Testis (tissue), 5 donors: ENCODE measurements at places on chromosomes 1 and 21.

DNA sequence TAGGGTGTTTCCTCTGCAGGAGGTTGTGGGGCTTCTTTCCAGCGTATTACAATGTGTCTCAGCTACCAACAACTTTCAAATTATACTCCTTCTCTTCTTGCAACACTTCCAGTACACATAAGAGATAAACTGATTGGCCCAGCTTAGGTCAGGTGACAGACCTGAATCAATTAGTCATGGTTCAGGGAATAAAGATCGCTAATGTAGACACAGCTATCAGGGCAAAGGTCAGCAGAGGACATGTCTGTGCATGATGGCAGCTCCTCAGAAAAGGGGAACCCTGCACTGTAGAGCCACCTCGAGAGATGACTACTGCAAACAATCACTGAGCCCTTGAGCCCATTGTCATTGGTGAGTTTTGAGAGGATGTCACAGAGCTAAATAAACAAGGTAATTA lies 36.8 kb upstream of the PKN2 start:
- DNase-seq = no peak

GRCh38 chr1:37064039-37064438 lies 29.7 kb upstream of the GRIK3 start:
- no peak for DNase-seq

DNA sequence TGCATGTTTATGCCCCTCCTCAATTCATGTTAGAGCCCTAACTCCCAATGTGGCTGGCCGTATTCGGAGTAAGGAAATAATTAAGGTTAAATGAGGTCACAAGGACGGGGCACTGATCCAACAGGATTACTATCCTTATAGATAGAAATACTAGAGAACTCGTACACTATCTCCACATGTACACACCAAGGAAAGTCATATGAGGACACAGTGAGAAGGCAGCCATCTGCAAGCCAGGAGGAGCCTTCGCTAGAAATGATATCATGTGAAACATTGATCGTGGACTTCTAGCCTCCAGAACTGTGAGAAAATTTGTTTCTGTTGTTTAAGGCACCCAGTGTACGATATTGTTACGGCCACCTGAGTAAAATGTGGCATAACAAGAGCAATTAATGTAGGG lies 79.7 kb downstream of the FAF1 start:
- DNase-seq = no peak

- no peak for DNase-seq
Measured at GRCh38 chr1:18412882-18413353, 67.8 kb upstream of the KLHDC7A start.

DNA sequence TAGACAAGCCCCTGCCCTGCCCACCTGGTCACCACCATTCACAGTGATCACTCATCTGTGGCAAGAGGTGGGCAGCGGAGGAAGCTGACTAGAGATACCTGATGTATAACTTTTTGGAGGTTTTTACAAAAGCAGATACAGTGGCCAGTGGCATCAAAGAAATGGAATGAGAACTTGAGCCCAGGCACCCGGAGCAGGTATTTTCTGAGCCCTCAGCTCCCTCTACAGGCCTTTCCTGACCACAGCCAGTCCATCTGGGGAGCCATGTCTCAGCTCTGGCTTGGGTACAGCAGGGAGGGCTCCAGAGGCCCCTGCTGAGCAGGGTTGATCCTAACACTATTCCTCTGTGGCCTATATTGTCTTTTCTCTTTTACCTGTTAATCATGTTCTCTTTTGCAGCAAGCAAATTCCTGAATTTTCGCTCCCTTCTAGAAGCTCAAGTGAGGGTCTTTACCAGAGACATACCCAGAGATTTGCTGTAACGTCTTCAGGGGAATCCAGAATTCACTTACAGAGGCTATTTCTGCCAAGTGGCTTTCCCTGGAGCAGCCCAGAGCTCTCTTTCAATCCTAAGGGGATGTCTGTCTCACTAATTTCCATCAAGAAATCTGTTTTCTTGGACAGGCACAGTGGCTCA lies 27.3 kb downstream of the GPR157 start:
- peak; percentile 77 for DNase-seq

DNA sequence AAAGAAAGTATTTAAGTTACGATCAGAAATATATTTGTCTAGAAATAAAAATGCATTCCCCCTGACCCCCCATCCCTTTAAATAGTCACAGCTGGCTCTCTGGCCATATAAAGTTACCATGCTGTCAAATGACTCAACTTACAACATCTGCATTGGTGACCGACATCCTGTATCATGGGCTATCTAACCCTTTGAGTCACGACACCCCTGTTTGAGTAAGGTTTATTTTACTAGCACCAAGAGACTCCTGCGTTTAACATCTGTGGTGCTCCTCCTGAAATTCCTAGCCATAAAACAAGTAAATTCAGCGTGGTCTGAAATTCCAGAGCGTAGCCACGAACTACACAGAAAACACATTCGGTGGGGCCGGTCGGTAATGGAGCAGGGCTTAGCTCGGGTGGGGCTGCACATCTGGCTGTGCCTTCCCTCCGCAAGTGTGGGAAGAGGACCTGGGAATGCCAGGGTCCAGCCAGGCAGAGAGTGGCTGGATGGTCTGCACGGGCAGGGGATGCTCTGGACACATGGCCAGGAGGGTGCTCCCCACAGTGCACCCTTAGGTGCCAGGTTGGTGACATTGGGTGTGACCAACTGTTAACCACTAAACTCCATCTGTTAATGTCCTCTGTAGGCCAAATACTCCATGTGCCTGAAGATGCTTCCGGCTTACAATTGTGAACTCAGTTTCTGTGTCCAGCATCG lies 53.0 kb upstream of the CLDN14 start:
- no peak for DNase-seq

- no peak for DNase-seq
Measured at GRCh38 chr1:87830432-87830978, 501.8 kb downstream of the LMO4 start.

- no peak for DNase-seq
Measured at GRCh38 chr1:15620155-15620545, 2.9 kb downstream of the DDI2 start.

- DNase-seq = no peak
Measured at GRCh38 chr21:45591619-45592207, 49.5 kb upstream of the SLC19A1 start.

GRCh38 chr1:234490793-234491479 lies 12.0 kb upstream of the TARBP1 start:
- DNase-seq = no peak

GRCh38 chr1:53408755-53409129 lies 50.5 kb upstream of the DMRTB1 start:
- DNase-seq = no peak

DNA sequence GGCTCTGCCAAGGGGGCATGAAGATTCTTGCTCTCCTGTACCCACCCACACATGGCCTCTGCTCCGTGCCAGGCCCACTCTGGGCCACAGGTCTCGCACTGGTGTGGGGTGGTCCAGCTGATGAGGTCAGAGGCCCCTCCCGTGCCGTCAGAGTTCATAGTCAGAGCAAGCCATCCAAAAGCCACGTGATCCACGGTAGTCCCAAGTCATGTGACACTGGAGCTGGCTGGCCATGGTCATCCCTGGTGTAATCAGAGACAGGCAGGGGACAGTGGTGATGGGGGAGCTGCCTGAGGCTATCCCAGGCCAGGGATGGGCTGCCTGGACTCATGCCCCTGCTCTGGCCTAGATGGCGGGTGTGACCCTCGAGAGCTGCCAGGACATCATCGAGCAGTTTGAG lies 10.5 kb downstream of the PLCH2 start:
- DNase-seq = no peak

DNA sequence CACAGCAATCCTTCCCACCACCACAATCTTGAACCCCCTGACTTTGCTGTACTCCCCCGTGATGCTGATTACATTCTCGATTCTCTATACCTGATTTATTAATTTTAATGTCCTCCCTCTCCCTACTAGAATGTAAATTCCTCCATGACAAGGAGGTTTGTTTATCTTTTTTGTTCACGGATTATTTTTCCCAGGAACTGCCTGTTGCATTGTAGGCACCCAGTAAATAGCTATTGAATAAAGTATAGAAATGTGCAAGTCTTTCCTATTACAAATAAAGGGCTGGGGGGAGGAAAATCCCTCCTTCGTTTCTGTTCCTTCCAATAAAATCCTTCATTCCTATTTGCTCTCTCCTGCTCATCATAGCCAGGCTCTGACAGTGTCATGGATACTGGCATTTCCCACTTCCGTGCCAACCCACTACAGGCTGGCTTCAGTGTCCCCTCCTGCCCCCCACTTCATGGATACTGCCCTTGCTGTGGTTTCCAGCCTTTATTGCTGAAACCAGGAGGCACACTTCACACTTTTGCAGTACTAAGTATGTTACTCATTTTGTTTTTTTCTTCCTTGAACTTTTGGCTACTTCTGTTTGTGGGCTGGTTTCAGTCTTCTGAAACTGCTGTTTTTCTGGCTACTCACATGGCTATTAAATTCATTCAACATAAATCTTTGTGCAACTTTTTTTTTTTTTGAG lies 7.5 kb downstream of the KIF1B start:
- DNase-seq = peak; percentile 16

DNA sequence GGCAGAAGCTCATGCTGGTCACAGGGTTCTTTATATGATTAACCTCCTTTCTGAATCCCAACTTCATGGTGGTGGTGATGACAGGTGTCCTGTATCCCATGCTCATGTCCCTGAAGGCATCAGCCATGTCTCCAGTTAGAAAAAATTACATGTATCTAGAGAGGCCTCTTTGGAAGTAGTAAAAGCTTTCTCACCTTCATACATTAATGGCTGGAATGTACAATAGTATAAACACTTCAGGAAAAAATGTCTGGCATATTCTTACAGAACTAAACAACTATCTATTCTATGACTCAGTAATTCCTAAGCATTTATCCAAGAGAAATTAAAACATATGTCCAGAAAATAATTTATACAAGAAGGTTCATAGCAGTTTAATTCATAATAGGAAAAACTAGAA lies 34.0 kb downstream of the ADAM30 start:
- DNase-seq = no peak

DNA sequence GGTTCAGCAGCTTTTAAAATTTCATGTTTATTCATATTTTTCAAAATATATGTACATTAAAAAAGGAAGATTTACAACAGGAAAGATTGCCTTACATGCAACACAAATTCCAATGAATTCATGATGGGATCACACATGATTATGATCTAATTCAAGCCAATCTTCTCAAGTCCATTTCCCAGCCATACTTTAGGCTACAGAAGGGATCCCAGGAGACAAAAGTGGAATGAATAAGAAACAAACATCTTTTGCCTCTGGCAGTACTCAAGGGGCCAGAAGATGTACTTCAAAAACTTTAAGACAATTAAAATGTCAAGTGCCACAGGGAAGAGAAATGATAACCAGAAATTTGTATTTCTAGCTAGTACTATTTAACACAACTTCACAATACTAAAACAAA lies 10.2 kb upstream of the SH2D5 start:
- DNase-seq = no peak

- DNase-seq = no peak
Measured at GRCh38 chr1:202568826-202569225, 141.4 kb downstream of the SYT2 start.

DNA sequence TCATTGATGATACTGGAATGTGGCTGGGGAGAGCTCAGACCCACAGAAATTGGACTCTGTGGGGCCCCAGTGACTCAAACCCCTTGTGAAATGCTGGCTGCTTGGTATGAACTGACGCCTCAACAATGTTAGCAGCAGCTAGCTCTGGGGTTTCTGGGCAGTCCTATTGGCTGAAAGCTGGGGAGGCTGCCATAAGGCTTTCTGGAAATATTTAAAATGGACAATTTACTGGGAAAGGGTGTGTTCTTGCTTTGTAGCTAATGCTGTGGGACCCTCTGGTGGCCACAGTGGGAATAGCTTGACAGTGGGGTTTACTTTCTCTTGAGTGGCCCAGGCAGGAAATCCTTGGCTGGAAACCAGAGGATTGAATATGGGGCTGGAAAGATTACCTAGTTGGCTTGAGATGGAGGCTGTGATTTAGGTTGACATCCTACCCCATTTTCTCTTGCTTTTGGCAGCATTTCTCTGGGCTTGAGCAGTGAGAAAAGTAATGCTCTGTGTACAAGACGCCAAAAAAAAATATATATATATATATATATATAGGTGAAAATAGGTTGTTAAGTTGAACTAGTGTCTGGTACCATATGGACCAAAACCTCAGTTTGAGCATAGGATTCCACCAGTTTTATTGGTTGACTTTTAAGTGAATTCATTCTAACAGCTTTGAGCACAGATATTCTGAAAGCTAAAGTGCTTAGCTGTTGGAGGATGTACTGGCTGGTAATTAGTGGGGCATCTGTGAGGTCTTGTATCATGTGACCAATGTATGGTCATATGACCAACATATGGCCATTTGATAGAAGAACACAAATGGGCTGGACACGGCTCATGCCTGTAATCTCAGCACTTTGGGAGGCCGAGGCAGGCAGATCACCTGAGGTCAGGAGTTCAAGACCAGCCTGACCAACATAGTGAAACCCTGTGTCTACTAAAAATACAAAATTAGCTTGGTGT lies 8.2 kb upstream of the S100A10 start:
- DNase-seq = peak; percentile 94

GRCh38 chr1:44050261-44050660 lies 19.0 kb upstream of the SLC6A9 start:
- DNase-seq = no peak

DNA sequence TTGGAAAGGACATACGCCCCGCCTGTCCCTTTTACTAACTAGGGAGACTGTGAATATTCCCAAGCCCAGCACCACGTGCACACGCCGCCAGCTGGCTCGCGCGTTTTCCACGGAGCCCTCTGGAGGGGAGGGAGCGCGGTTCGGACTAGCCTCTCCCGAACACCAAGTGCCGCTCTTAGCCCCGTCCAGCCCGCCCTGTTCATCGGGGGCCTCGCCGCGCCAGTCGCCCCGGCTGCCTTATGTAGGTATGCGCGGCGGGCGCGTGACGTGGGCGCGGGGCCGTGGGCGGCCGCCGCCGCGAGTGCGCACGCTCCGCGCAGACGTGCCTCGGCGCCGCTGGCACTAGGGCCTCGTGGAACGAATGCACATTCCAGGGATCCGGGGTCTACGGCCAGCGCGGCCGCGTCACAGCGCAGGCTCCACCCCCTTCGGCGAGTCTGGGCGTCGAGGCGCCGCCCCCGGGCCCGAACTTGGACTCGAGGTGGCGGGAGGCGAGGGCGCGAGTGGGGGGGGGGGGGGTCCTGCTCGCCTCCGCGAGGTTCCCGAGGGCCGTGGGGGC lies 767 bp upstream of the IRF2BP2 start:
- peak; percentile 95 for DNase-seq

GRCh38 chr1:159274631-159275030 lies 27.5 kb upstream of the FCER1A start:
- DNase-seq = no peak

- no peak for DNase-seq
Measured at GRCh38 chr1:160149716-160150115, 1.7 kb upstream of the ATP1A4 start.

GRCh38 chr1:43858324-43858723 lies 75.3 kb upstream of the ARTN start:
- peak; percentile 74 for DNase-seq

DNA sequence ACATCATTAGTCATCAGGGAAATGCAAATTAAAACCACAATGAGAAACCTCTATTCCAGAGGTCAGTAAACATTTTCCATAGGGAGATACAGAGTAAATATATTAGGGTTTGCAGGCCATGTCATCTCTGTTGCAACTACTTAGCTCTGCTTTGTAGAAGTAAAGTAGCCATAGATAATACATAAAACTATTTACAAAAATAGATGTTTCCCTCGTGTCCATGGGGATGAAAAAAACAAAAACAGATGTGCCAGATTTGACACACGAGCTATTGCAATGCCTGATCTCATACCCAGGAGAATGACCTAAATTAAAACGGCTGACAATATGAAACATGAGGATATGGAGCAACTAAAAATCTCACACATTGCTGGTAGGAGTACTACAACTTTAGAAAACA lies 17.3 kb downstream of the LTN1 start:
- DNase-seq = no peak
